ENCODE measurements at places on chromosomes 1 and 21. TPM values are rescaled to one million over a fixed set of nuclear protein-coding genes. Genes with fewer than 3 reads are reported as not detected.
A peak's percentile ranks its signal among the peaks of the same experiment; 100 is the strongest.

DNA sequence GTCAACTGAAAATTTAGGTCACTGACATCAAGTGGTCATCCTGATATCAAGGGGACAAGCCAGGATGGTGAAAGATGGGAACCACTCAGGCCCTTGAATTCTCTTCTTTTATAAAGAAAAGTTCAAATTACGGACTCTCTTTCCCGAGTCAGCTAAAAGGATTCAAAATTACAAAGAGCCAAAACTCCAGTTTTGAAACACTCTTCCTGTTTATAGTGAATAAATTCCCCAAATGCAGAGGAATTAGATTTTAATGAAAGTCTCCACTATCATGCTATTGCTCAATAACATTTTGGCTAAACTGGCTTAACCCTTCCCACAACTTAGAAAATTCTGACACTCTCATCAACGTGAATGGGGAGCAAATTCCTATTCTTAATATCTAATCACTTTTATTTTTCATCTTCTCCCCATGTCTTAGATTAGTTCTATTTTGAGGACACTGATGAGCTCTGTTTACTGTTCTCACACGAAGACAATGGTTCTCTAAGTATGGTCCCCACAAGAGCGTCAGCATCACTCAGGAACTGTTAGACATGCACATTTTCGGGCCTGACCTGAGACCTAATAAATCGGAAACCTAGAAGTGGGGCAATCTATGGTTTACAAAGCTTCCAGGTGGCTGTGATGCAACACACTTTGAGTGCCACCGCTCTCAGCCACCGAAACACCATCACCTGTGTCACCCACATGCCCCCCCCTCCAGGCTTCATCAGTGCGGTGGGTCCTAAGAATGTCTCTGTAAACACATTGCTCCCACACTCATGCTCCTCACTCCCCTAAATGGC is 64.4 kb upstream of the TIAM1 start:
- DNase-seq = no peak

DNA sequence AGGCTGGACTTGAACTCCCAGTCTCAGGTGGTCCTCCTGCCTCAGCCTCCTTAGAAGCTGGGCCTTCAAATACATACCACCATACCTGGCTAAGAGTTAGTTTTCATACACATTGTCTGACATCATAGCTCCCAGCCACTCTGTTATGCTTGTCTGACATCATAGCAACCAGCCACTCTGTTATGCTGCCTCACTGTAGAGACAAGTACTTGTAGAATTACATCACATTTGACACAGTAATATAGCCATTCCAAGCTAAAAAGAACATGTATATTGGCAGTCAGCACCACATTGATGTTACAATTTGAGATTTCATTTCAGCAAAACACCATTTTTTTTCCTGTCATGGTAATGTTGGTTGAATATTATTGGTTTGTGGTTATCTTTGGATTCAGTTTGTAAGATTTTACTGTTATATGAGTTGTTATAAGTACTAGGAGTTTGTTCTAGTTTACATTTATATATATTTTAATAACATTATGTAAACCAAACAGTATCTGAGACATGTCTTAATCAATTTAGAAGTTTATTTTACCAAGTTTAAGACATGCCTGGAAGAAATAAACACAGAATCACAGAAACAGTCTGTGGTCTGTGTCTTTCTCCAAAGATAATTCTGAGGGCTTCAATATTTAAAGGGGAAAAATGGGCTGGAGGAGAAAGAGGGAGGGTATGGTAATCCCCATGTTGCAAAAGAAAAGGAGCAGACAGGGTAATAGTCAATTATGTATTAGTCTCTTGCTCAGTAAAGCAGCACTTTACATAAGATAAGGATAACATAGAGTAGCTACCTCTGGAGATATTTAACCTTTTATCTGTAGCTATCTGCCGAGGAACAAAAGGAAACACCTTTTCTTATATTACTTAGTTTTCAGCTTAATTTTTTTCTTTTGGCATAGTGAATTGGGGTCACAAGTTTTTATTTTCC is 43.0 kb downstream of the XPR1 start:
- DNase-seq = no peak

DNA sequence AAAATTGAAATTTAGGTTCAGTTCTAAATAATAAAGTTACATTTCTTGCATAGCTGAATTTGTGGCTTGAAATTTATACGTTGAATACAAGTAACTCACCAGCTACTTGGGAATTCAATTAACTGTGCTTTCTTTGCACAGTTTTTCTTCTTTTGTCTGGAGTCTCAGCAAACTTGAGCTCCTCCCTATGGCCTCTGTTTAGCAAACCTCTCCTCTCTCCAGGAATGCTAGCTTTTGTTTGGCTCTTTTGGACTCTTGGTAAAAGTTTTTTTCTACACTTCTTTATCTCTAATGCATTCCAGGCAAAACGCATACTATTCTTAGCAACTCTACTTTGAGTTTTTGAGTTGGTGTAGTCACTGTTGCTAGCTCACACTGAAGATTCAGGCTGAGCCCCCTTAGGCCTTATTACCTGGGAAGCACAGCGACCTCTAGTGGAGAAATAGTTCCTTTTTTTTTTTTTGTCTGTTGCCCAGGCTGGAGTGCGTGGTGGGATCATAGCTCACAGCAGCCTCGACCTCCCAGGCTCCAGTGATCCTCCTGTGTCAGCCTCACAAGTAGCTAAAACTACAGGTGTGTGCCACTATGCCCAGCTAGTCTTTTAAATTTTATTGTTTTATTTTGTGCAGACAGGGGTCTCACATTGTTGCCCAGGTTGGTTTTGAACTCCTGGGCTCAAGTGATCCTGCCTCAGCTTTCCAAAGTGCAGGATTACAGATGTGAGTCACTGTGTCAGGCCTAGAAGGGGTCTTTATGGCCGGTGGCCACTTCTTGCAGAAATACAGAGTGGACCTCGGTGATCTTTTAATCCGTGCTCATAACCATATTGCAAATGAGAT is 61.7 kb downstream of the CASQ2 start:
- DNase-seq = peak; percentile 50

- DNase-seq = no peak
These were observed 32.5 kb downstream of the RGS13 start for GRCh38 chr1:192668409-192668983.

DNA sequence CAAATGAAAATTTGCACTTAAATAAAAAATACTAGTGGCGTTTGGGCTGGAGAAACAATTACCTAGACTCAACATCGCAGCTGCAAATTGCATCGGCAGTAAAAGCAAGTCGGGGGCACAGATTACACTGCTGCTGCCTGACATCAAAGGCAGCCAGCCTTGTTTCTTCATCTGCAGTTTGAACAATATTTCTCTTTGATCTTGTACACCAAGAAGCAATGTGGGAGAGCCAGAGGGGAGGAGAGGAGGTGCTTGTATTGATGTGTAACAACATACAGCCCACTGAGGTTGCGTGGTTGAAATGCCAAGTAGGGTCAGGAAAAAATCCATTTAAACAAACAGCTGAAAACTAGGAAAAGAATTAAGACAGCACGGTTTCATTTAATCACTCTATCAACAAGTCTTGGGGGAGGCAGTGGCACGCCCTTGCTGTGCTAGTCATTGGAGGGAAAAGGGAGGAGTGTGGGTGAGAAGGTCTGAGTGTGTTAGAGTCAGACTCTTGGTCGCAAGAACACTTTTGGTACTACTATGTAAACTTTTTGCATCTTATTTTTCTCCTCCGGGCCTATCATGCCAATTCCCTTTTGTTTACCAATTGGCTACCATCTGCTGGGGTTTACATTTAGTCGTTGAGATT is 456.5 kb downstream of the OMA1 start:
- DNase-seq = peak; percentile 57

GRCh38 chr1:228349701-228350171 is 56.9 kb downstream of the TRIM11 start:
- DNase-seq = no peak

DNA sequence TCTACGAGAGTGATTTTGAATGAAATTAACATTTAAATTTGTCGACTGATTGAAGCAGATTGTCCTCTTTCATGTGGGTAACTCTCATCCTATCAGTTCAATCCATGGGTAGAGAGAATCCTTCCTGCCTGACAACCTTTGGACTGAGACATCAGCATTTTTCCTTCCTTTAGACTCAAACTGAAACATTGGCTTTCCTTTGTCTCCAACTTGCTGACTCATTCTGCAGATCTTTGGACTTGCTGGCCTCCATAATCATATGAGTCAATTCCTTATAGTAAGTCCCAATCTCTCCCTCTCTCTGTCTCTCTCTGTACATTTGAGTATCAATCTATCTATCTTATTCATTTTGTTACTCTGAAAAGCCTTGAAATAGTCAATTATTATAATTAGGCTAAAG is 416.7 kb downstream of the LRRIQ3 start:
- no peak for DNase-seq

- DNase-seq = no peak
These were observed 55.2 kb downstream of the SLC9A1 start for GRCh38 chr1:27099587-27100334.

DNA sequence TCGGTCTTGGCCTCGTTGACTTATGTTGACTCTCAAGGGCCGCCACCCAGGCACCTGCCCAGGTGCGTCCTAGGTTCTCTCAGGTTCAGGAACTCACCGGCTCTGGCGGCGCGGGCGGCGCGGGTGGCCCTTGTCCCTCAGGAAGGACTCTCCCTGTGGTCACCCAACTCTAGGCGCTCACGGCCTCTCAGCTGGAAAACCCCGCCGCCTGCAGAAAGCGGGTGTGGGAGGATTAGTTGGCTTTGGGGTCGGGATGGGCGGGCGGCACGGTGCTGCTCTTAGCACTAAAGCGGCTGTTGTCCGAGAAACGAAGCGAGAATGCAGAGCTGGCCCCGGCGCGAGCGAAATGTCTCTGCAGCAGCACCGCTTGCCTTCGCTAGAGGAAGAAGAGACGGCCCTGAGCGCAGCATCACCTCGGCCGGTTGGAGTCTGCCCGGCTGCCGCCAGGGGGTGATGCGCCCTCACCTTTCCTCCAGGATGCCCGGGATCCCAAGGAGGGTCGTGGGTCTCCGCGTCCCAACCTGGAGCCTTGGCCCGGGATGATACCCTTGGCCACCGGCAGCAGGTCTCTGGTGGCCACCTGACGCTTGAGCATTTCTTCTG is 8.1 kb upstream of the TADA1 start:
- DNase-seq = peak; percentile 41

GRCh38 chr1:42817976-42818375 is 779 bp upstream of the SVBP start:
- no peak for DNase-seq

DNA sequence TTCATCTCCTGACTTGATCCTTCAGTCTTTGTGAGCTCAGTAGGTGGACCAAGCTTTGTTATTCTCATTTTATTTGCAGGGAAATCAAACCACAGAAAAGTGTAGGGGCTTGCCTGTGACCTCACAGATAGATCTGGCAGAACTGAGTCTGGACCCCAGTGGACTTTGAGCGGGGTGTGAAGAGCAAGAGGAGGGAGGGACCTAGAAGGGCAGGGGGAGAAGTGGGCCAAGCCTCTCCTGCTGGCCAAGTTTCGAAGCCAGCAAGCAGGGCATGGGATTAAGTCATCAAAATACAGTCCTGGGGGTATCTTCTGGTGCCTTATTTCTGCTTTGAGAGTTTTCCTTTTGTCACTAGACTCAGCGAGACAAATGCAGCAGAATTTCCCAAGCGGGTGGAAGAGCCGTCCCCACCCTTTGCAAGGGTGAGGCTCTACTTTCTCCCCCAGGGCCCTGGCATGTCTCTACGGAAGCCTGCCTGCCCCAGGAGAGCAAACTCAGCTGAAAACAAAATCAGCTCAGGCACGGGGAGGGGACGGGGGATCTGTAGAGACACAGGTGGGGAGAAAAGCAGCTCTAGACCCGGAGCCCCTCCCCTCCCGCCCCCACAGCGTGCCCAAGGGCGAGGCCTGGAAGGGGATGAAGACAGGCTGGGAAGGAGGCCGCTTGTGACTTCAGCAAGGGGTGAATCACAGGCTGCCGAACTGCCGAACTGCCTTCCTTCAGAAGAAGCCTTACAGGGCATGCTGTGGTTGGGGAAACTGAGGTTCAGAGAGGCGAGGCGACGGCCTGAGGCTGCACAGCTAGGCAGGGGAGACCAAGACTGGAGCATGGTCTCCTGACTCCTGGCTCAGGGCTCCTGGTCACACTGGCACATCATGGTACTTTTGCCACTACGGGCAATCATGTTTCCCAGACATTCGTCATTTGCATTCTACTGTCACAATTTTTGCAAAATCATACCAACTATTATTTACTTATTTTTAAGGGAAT is 19.2 kb downstream of the PKP1 start:
- DNase-seq = no peak

- DNase-seq = no peak
These were observed 9.8 kb downstream of the RAP1A start for GRCh38 chr1:111629190-111629954.

DNA sequence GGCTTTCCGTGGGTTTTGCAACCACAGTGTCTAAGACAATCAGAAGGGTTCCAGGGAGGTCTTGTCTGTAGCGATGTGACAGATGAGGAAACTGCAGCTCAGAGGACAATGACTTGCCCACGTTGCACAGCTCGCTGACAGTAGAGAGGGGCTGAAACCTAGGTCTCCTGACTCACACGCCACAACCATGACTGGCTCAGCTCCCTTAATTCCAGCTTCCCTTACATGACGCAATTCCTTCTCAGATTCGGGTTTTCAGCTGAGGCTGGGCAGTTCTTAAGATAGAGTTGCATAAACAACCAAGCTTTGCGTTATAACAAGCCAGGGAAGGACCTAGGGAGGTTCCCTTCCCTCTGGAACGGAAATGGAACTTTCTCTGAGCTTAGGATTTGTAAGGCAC is 36.3 kb downstream of the DHCR24 start:
- DNase-seq = no peak

- no peak for DNase-seq
These were observed 8.5 kb downstream of the C1orf21 start for GRCh38 chr1:184395370-184395769.

GRCh38 chr1:207991583-207992026 is 80.7 kb upstream of the CD34 start:
- no peak for DNase-seq

DNA sequence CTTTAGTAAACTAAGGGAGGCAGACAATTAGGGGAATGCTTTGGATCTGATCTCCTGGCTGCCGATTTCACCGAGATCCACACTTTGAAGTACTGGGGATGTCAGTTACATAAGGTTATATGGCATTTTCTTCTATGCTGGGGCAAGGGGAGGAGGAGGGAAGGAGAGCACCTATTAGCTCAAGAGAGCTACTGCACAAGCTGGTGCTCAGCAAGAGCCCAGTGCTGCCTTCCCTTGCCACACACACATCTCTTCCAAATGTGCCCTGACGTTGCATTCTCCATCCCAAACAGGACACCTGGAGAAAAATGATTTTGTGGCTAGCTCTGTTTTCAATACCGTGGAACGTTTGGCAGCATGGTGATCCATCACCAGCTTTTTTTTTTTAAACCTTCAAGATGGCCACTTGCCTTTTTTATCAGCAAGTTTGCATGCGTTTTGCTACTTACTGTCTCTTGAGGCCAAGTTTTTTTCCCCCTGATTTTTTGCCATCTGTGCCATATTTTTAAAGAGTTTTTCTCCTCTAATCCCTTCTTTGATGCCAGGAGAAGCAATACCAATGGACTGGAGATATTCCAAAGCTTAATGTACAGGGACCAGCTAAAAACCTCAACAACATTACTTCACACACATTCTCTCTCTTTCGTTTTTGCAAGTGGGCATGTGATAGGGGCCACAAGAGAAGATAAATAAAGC is 66.6 kb downstream of the PAPPA2 start:
- DNase-seq = no peak

- DNase-seq = no peak
These were observed 277.8 kb downstream of the LTN1 start for GRCh38 chr21:28714777-28715464.

The POU3F1 gene
- polyA plus RNA-seq = 0.63 TPM

The ESPN gene
- polyA plus RNA-seq = 12.2 TPM

The DTL gene
- polyA plus RNA-seq = 24.5 TPM

The SIK1 gene
- polyA plus RNA-seq = 3.8 TPM

All from left kidney (tissue), 8 donors.